ENCODE measurements at places on chromosomes 7 and 10.

- no peak for DNase-seq
Observed at GRCh38 chr10:26243351-26243720, 26.8 kb downstream of the GAD2 start.

DNA sequence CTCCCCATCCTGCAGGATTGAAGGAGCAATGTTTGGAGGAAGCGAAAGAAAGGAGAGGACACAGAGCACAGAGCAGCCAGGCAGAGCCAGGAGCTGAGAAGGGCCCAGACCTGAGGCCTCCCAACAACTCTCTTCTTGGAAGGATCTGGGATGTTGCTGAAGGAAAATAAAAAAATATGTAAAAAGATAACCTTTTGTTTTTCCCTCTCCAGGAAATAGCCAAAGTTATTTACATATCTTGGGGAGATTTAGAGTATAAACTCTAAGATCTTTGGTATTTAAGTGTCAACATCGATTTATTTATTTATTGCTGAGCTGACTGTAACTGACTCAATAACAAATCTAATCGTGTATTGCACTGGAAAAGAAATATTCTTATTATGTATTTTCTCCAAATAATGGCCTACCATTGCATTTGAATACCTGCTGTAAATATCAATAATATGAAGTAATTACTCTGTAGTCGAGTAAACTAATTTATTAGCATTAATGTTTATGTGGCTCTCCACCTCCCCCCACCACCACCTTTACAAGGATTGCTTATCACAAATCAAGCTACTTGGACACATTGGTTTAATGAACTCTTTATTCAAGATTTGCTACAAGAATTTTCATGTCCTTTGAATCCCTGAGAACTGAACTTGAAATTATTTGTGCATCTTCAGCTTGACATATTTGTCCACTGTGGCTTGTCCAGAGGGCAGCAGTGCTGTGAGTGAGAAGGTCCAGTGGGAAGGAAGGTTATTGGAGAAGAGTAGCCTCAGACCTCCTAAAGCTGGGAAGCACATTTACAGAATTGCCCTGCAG lies 1.8 kb upstream of the HOXA11 start:
- DNase-seq: no peak

GRCh38 chr7:122256046-122256445 lies 48.5 kb downstream of the FEZF1 start:
- DNase-seq: no peak

- no peak for DNase-seq
Observed at GRCh38 chr7:50552921-50553320, 12.3 kb downstream of the DDC start.

- DNase-seq: no peak
Observed at GRCh38 chr10:61888744-61889143, 12.8 kb upstream of the ARID5B start.

- DNase-seq: no peak
Observed at GRCh38 chr7:99402854-99403253, 5.5 kb downstream of the PDAP1 start.

GRCh38 chr7:139591550-139592195 lies 68.2 kb downstream of the CLEC2L start:
- no peak for DNase-seq

DNA sequence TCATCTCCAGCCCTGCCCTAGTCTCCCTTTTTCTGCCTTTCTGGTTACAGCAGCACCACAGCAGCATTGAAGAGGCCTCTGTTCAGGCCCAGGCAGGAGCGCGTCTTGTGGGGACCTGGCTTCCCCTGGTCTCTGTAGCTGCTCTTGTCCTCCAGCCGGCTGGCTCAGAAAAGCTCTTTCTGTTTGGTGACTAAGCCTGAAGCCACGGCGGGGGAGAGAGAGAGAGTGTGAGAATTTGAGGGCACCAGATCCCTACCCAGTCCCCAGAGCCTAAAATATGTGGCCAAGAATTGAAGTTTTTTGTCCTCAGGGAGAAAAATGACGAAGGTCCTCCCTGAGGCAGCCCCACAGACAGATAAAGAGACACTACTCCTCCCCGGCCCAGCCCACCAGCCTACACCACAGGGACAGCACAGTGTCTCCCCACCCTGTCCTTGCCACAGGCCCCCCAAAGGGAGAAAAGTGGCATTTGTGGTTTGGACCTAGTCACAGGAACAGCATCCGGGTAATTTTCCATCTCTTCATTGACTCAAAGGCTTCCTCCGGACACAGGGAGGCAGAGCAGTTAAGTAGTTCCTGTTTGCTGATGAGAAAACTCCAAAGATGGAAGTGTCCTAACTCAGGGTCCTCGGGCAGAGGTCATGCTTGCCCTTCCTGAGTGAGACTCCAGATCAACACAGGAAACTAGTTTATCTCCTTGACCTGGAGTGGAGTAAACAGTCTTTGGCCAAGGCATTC lies 13.3 kb upstream of the FAM180A start:
- no peak for DNase-seq

DNA sequence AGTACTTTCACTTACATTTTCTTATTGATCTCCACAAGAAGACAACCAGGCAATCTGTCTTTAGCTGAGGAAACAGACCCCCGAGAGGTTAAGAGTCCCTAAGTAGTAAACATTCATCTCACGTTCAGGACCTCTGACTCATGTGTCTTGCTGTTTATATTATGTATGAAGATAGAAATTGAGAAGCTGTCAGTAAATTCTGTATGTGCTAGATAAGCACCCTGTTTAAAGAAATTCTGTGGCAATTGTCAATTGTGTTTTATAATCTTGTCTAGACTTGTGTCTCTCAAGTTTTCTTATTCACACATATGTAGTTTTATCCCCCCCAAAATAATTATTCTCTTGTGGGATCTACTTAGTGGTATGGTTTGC lies 14.5 kb downstream of the ADK start:
- DNase-seq: no peak

DNA sequence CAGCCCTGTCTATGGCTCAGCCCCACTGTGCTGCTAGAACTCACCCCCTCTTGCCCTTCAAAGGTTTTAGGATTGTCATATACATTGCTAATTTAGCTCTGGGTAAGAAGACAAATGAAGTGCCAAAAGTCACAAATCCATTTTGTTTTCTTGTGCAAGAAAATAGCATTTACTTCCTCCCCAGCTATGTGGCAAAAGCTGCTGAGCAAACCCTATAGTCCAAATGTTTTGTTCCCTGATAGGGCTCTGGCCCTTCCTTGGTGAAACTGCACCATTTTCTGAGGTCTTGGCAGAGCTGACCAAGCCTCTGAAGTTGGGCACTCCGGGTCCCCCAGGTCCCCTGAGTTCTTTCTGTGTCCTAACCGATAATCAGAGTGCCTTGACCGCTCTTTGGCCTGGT lies 84.1 kb upstream of the GJD4 start:
- no peak for DNase-seq

DNA sequence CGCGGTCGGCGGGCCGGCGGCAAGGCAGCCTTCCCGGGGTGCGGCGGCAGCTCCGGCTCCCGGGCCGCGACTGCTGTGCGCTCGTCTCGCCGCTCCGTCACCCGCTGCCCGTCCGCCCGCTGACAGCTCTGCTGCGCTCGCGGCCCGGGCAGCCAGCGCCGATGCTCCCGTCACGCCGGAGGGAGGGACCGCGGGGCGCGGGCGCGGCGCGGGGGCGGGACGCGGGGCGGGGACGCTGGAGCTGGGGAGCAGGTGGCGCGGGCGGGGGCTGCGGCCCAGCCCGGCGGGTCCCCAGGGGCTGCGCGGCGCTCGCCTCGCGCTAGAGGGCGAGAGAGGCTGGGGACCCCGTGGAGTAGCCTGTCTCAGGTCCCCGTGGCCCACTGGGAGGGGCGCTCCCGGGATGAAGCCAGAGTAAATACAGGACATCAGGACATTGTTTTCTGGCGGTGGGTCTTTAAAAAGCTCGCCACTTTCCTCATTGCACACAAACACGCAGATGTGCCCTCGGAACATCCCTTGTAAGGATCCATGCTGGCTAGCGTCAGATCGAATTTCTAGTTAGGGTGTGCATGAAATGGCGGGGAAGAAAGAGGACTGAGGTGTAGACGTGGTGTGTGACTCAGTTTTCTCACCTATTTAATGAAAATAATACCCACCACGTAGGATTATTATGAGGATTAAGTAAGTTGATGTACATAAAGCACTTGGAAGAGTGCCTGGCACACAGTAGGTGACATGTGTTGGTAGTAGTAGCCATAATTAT lies at the start of gene ELAPOR2:
TSS of gene ELAPOR2 (minus strand) at position 130 of the 763 bp plus-strand sequence. CDS start 141 bp downstream, outside the sequence.
- peak; percentile 95 for DNase-seq

DNA sequence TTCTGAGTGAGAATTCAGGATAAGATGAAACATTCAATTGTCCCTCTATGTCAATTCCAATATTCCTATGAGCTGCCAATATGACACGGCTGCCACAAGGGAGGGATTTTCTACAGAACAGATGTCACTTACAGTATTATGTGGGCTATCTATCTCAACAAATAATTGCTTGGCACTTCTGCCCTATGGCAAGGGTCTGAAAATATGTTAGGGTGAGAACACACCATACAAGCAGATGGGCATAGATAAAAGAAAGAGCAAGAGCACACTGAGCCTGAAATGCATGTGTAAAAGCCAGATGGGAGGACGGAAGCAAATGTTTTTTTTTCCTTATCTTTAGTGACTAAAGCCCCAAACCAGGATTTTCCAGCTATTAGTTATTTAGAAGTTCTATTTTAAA lies 70.1 kb upstream of the TFEC start:
- no peak for DNase-seq

- DNase-seq: no peak
Observed at GRCh38 chr7:144454256-144455039, 51.0 kb upstream of the NOBOX start.

DNA sequence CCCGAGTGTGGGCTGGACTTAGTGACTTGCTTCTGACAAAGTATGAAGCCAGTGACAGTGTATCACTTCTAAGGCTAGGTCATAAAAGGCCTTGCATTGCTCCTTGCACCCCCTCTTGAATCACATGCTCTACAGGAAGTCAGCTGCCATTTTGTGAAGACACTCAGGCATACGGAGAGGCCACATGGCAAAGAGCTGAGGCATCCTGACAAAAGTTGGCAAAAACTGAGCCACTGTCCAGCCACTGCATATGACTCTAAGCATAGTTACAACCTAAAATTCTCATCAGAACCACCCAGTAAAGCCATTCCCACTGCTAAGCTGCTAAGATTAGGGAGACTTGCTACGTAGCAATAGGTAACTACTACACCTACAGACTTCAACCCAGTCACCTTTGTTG lies 18.6 kb downstream of the COBL start:
- no peak for DNase-seq

- no peak for DNase-seq
Observed at GRCh38 chr7:44046321-44047061, 2.0 kb downstream of the DBNL start.

DNA sequence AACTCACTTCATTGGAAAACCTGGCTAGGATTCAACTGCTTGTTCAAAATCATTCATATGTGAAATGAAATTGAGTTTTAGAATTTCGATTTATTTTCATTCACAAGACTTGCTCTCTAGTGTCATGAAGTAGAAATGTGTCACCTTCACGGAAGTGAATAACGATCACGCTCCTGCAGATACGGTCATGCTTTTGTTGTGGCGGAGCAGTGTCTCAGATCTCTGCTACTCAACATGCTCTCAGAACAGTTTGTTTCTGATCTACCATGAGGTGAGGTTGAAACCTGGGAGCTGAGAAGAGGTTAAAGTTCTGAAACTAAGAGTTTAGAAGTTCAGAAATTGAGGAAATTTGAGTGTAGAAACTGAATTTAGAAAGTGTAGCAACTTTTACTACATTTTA lies 13.8 kb upstream of the PITRM1 start:
- DNase-seq: no peak

GRCh38 chr7:122315507-122316466 lies 11.2 kb upstream of the FEZF1 start:
- DNase-seq: no peak

DNA sequence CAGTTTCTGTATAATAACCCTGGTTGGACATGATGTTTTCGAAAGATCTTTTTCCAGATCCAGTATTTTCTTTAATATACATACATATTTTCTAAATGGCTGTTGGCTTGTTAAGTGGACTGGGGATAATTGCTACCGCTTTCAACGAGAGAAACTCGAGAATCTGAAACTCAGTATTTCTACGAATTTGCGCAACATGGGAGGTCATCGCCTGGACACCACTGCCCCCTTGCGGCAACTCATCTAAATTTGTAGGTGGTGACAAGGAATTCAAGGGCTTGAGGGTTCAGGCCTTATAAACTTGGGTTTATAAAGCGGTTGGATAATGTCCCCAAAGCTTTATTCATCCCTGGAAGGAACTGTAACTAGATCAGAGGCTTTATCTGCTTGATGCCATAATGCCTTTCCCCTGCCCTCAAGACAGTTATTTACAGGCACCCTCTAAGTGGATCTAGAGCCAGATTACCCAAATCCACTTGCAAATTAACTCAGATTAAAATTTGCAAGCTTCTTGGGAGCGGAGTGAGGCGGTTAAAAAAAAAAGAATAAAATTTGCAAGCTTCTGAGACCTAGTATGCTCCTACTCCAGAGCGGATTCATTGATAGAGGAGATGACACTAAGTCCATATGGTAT lies 21.3 kb upstream of the KCNK18 start:
- DNase-seq: peak; percentile 70

DNA sequence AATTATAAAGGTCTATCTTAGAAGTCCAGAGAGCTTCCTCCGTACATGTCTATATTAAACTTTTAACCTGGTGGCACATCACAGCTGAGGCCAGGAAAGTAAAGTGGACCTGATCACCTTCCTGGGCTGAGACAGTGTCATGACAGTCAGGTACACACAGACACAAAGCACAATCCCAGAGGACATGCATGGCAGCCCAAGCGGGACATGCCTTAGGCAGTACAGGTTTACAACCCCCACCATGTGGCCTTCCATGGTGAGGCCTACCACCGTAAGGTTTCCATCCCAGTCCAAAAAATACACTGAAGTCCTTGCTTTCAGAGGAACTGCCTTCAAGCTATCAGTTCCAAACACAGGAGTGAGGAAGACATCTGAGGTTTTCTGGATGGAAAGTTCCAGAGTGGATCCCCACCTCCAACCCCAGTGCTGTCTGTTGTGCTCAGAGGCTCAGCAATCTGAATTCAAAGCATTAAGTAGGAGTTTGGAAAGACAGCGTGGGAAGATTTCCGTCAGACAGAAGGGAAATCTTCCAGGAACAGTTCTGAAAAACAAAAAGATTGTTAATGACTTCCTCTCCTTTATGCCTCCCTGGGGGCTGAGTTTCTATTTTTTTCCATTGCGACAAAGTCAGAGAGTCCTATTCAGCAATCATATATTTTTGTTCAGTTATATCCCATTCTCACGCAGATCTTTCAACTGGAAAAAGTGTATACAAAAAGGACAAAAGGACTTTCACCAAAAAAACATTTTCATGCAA lies 20.1 kb downstream of the IFIT3 start:
- no peak for DNase-seq

- no peak for DNase-seq
Observed at GRCh38 chr7:8044761-8045430, 76.3 kb downstream of the GLCCI1 start.

DNA sequence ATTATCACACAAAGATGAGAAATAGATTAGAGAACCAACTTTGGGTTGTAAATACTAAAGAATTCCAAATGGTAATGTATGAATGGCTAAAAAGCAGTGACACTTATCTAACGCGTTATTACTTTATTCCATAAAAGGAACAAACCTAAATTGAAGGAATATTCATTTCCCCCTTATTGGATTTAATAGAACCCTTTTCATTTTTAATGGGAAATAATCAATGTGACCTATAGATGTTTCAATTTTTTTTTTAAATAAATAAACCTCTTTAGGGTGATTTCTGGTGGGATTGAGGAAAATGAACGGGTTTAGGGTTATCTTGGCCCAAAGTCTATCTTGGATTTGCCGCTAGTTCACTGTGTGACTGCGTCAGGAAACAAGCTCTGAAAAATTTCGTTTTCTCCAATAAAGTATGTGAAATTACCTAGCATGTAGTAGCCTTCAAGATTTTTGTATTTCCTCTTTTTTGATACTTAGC lies 1.9 kb upstream of the ACBD5 start:
- no peak for DNase-seq

GRCh38 chr7:93011351-93012294 lies 106.2 kb downstream of the SAMD9 start:
- DNase-seq: no peak

Data from GM20000 (cell line).